Activated CD8-positive, alpha-beta T cell treated with anti-CD3 and anti-CD28 coated beads for 36 hours (primary cell): ENCODE measurements at places on chromosomes 1 and 21.
A peak's percentile ranks its signal among the peaks of the same experiment; 100 is the strongest.

DNA sequence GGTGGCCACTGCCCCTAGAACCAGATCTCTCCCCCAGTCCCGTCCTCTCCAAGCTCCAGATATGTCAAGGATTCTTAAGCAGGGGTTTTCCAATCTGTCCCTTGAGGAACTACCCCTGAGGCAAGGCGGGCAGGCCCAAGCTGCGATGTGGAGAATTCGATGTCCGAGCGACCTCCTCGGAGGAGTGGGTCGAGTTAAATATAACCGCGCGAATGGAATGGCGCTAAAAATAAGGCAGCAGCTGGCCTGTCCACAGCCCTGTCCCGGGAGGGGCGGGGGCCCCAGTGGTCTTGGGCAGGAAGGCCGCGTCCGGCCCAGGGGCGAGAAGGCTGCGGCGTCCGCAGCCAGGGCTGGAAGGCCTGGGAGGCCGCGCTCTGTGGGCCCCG lies 5.8 kb upstream of the FOXD3 start:
- no peak for DNase-seq

DNA sequence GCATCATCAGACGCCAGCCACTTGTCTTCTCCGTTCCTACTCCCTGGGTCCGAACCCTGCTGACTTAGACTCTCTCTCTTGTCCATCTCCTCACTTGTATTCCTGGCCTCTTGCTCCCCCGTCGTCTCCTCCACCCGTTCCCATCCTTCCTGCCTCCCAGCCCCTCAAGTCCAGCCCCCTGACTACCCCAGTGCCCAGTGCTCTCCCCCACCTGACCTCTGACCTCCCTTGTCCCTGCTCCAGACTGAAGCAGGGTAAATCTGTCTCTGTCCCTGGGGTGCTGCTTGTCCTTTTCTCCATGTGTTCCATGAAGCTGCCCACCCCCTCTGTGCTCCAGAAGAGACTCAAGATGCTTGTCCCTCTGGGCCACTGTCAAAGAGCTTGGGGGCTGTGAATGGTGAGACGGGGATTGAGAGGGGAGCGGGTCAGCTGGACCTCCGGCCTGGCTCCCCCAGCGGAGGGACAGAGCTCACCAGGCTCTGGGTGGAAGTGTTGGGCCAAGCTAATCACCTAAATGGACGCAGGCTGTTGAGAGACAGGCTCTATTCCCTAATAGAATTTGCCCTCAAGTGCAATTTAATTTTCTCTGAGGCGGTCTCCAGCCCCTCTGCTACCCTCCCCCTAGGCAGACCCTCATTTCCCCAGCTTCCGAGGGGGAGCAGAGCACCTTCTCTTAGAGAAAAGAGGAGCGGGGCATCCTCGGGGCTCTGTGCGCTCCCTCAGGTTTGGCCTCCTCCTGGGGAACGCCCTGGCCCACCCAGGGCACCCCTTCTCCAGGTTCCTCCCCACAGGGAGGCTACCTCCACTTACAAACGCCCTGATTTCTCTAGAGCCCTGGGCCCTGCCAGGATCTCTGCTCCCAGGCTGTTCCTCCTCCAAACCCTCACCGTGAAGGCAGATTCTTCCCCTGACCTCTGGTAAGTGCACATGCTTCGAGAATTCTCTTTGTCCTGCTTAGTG lies 11.0 kb upstream of the LHX4 start:
- DNase-seq = no peak

DNA sequence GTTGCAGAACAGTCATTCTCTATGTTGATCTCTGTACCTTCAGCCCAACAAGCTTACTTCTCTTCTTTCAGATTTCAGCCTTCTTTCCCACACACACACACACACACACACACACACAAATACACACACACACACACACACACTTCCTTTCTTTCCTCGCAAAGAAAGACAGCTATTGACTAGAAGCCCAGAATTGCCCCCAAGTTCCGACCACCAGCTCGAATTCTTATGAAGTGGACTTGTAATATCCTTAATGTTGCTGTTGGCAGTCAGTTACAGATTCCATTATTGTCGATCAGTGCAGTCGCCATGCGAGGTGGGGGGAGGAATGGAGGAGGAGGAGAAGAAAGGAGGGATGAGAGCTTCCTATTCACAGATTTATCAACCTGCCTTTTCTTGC lies 125.5 kb downstream of the CLEC20A start:
- DNase-seq = no peak

DNA sequence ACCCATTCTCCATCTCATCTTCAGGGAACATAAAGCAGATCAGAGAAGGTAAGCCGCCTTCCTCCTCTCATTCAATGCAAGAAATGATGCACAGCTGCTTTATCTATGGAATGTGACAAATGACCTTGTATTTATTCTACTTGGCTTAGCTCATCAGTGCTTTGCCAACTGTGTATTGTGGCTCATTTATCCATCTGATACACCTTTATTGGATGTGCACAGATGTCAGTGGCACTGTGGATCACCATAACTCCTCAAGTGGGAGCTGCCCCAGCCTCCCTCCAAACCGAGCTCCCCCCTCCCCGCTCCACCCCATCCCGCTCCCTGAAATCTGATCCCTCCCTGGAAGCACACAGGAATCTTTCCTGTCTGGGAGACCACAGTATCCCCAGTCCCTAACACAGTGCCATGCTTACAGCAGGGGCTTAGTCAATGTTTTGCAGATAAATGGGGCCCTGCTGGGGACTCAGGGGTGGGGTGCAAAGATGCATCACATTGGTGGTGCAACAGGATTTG lies 156.0 kb upstream of the RAB4A start:
- no peak for DNase-seq

GRCh38 chr1:39183503-39184353 lies 20.8 kb upstream of the MACF1 start:
- DNase-seq = peak; percentile 93
